Umbilical cord (tissue), 2 donors: ENCODE measurements at places on chromosomes 11 and 22. TPM values are rescaled to one million over a fixed set of nuclear protein-coding genes. Genes with fewer than 3 reads are reported as not detected.

The KCNJ1 gene
- total RNA-seq, result 2.6 TPM

The NCF4 gene
- 13.5 TPM for total RNA-seq

The SLC43A3 gene
- 57.5 TPM for total RNA-seq

- no peak for DNase-seq
These were observed 3.8 kb downstream of the SELENOO start for GRCh38 chr22:50204571-50204970.

GRCh38 chr11:86671531-86672006 lies 847 bp downstream of the ME3 start:
- DNase-seq, result peak; percentile 38

DNA sequence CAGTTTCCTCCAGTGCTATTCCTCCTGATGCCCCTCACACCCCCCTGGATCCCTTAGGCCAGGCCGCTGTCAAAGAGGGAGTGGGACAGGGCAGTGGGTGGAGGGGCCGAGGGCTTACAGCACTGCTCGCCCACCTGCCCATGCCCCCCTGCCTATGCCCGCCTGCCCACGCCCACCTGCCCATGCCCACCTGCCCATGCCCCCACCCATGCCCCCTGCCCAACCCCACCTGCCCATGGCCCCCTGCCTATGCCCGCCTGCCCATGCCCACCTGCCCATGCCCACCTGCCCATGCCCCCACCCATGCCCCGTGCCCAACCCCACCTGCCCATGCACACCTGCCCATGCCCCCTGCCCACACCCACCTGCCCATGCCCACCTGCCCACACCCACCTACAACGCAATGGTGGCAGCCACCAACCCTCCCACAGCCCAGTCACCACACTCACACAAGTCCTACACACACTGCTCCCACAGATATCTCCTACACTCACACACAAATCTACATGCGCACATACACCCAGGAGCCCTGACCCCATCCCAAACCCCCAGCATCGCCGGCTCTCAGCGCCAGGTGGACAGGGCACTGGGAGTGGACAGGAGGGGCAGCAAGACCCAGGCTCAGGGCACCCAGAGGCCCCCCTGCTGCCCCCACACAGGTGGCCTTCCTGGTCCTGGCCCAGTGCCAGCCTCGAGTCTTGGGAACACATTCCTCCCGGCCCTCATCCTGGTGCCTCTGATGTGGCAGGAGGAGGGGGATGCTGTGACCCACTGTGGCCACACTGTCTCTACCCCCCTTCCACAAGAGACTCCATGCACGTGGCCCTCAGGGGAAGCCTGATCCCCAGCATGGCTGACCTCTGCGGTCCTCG lies 61.8 kb downstream of the CYTH4 start:
- DNase-seq, result no peak

DNA sequence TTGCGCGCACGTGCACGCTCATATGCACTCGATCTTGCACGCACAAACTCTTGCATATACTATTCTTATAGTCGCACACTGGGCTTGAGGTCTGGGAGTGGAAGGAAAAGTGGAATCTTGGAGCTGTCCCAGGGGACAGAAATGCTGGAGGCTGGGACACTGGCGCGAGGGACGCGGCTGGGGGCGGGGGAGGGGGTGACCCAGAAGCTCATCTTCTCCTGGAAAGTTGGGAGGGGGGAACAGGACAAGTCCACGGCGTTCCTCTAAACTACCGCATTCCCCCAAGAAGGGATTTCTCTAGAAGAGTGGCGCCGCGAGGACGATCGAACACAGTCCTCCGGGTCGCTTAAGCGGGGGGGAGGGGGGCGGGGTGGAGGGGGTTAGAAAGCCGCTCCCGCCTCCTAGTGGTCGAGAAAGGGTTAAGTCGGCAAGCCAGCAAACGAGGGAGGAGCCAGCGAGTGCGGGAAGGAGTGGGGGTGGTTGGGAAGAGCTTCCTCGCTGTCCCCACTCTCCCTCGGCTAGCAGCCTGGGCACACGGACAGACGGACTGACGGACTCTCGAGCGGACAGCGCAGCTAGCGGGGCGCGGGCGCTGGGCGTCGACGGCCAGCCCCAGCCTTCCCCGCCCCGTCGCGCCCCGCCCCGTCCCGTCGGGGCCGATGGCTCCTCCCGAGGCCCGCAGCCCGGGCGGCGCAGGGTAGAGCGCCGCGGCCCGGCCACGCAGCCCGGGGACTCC lies at the start of gene RTN4RL2:
RTN4RL2 (plus strand) TSS at position 507 of the 736 bp plus-strand sequence. CDS start 338 bp downstream, outside the sequence.
- no peak for DNase-seq

- no peak for DNase-seq
These were observed 1.2 kb upstream of the C11orf16 start for GRCh38 chr11:8933931-8934330.

GRCh38 chr11:133238027-133238426 lies 294.3 kb downstream of the OPCML start:
- no peak for DNase-seq

DNA sequence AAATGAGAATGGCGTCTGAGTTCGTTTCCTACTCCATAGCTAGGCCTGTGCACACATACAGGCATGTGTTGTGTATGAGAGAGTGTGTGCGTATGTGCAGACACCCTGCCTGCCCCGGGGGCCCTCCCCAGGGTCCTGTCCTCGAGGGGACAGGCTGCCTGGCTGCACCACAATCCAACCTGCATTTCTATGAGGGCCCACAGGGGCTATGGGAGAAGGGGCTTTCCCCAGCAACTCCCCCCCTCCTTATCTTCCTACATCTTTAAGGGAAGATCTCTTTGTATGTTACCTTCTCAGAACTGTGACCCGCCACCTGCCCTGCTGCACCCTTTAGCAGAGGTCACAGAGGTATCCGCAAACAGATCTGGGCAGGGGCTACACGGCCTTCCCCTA lies 14.9 kb downstream of the ADORA2A start:
- no peak for DNase-seq

- no peak for DNase-seq
These were observed 18.3 kb upstream of the MICAL2 start for GRCh38 chr11:12091956-12092558.

GRCh38 chr22:49850959-49851802 lies 2.5 kb upstream of the ZBED4 start:
- no peak for DNase-seq

- DNase-seq, result no peak
These were observed 47.8 kb downstream of the NTM start for GRCh38 chr11:131418189-131418588.

- no peak for DNase-seq
These were observed 40.2 kb upstream of the FGF3 start for GRCh38 chr11:69859275-69859934.

DNA sequence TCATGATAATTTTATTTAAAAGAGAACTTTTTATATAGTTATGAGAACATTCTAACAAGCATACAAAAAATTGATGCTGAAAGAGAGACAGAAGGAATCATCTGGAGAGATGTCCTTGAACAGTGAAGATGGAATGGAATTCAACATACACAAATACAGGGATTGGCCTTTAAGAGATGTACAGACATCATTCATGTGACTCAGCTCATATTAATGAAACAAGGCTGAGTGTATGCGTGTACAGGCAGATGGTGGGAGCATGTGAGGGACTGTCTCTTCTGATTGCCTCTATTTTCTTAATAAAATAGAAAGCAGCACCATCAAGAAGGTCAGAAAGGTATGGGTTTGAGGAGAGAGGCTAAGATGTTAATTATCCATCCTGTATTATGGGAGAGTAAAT lies 793.3 kb downstream of the CNTN5 start:
- DNase-seq, result no peak

DNA sequence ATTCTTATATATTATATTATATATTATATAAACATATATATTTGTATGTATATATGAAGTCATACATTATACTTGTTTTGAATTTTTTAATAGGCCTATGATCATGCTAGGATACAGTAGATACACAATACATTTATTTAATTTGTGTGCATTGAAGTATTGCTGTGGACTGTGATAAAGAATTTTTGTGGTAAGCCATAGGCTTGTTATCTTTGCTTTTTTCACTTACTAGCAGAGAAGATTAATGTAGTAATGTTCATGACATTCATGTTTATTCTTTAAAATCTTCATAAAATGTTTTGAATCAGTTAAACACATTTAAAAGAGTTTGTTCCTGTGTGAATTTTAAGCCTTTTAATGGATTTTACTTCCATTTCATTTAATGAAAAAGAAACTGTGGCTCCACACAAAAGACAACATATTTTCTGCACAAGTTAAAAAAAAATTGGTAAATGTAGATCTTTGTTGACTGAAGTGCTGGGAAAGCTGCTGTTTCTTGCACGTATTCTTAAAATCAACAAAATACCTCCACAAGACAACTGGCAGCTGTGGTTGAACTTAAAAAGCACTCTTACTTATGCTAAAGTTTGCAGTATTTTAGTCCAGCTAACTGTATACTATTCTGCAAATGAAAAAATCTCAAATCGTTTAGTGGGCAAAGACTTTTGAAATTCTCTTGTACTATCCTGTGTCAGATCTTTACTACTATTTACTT lies 156.2 kb downstream of the TMEM135 start:
- DNase-seq, result no peak
